H1 (cell line): ENCODE measurements at places on chromosomes 3 and 15.
A peak's percentile ranks its signal among the peaks of the same experiment; 100 is the strongest.

DNA sequence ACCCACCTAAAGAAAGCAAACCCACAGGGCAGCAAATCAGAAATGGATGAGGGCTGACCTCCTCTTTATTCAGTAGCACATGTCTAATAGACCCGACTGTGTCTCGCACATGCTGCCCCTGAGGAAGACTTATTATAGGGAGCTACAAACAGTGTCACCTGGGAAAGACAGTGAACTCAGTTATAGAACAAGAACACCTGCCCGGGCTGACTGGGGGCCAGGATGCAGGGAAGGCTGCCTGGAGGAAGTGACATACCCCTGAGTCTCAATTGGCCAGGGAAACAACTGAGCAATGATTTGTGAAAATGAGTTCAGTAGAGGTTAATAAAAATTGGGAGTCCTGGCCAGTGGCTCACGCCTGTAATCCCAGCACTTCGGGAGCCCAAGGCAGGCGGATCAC is 78.7 kb upstream of the CGNL1 start:
- DNase-seq: peak; percentile 39

DNA sequence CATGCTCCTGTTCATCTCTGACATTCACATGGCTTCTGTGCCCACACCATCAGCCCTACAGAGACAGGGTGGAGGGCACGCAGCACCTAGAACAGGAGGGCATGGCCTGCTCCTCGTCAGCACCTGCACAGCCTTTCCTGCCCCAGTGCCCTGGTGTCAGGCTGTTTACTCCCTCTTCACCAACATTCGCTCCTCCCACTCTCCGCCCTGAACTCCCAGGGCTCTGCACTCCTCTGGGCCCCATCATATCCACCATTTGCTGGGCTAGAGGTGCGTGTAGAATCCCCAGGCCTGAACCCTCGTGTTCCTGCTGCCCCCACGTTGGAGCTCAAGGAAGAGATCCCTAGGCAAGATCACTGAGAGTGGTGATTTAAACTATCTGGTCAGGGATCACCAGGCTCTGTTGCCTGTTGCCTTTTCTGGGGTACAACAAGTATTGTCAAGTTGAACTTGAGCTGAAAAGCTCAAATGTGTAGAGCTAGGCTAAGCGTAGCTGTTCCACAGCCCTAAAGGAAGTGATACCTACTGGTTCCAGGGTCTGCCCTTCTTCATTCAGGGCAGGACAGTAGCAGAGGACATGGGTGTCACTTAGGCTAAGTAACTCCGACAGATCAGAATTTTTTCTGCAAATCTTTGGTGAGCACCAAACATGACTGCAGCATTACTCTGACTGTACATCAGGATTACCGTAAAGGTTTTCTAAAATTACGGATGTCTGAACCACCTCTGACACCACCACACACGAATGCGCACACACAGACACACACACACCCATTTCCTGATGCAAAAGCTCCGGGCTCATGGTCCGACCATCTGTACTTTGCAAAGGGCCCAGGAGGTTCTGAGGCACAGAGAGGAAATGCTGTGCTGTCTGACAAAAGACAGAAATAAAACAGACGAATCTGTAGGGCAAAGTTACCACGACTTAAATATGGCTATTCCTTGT is 43.7 kb upstream of the GNB5 start:
- DNase-seq: no peak

GRCh38 chr3:147653367-147653923 is 244.3 kb downstream of the ZIC1 start:
- no peak for DNase-seq

GRCh38 chr3:69743975-69744906 is 5.0 kb downstream of the MITF start:
- no peak for DNase-seq

DNA sequence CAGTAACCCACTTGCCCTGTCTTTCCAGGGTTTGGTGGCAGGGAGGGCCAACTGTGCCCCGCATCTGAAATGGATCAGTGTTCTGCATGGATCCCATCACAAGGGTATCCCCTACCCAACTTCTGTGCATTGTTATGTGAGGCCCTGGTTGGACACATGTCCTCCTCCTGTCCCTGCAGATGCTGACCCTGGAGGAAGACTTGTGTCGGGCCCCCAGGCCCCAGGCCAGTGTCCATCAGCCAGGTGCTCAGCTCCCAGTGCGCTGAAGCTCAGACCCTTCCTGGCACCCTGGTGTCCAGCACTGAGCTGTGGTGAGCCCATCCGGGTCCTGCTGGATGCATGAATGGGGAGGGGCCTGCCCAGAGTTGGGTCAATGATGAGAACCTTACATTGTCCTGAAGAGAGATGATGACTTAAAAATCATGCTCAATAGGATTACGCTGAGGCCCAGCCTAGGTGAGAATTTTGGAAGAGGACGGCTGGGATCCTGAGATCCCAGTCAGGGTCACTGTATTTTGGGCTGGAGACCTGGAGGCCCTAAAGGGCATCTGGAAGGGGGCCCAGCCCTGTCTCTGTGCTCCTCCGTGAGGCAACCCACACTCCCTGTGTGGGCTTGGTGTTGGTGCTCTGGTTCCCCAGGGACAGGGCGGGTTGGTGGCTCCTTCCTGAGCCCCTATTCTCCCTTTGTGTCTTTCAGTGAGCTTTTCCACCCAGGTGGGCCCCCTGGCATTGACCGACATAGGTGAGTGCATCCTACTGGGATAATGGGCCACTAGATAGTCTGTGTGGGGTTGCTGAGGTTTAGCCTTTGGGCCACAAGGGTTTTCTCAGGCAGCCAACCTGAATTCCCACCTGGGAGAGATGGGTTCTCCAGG is 199.1 kb downstream of the UBE3A start:
- DNase-seq: no peak

DNA sequence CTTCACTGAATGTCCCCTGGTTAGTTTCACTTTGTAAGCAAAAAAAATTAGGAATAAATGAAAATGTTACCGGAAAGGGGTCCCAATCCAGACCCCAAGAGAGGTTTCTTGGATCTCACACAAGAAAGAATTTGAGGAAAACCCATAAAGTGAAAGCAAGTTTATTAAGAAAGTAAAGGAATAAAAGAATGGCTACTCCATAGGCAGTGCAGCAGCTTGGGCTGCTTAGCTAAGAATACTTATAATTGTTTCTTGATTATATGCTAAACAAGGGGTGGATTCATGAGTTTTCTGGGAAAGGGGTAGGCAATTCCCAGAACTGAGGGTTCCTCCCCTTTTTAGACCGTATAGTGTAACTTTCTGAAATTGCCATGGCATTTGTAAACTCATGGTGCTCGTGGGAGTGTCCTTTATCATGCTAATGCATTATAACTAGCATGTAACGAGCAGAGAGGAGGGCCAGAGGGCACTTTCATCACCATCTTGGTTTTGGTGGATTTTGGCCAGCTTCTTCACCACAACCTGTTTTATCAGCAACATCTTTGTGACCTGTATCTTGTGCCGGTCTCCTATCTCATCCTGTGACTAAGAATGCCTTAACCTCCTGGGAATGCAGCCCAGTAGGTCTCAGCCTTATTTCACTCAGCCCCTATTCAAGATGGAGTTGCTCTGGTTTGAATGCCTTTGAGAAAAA is 41.0 kb upstream of the CMSS1 start:
- no peak for DNase-seq

- no peak for DNase-seq
Measured at GRCh38 chr15:51285399-51285798, 53.0 kb downstream of the CYP19A1 start.

GRCh38 chr3:146250449-146251382 is at the start of gene PLSCR4:
PLSCR4 (minus strand) TSS chr3:146251105; CDS start chr3:146222071, 29,034 bp downstream.
- no peak for DNase-seq

GRCh38 chr15:30043211-30043655 is 39.5 kb upstream of the GOLGA8J start:
- no peak for DNase-seq

- no peak for DNase-seq
Measured at GRCh38 chr3:171363202-171363601, 97.0 kb downstream of the TNIK start.

DNA sequence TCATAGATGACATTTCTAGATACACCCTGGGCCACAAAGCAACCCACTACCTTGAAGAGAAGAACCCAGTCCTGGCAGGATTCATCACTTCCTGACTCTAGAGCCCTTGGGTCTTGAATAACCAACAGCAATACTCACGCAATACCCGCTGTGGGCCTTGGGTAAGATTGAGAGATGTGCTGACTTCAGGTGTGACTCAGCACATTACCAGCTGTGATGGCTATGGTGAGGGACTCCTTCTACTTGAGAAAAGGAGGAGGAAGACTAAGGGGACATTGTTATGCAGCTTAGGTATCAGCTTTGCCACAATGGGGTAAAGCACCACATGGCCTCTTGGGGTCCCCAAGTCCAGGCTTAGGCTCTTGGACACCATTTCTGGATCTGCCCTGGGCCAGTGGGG is 14.9 kb downstream of the C3orf33 start:
- no peak for DNase-seq

DNA sequence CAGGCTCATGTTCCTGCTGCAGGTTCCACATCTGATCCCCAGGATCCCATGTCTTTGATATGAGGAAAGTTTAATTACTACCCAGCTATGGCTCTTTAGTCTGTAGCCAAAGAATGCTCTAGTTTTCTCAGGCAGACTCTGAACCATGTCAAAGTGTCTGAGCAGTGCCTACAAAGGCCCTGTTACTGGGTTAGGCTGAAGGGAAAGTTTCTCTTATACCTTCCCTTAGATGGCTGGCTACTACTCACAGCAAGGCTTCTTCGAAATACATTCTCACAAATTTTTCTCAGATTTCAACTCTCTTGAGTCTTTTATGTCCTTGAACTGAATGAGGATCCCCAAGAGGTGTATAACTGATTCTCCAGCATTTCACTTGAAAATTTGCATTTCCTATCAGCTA is 102.4 kb downstream of the NR1D2 start:
- DNase-seq: no peak

DNA sequence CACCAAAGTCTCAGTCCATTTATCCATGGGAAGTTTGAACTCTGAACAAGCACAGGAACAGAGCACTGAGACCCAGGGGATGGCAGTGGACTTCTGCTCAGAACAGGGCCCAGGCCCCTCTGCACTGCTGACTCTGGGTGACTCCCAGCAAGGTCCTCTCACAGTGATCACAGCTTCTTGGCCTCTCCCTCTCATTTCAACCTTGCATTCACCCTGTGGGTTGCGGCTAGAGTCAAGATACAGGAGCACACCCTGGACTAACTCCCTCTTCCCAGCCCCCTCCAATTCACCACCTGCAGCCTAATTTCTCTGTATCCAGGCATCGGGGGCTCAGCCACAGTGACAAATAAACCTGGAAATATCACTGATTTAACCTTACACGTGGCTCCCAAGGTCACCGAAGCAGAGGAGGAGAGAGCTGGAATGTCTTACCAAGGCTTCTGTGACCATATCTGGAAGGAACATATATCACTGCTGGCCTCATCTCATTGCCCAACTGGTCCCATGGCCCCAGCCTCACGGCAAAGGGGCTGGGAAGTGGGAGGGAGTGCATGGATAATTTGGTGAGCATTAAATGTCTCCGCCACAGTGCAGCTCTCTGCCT is 1.2 kb downstream of the RTP3 start:
- no peak for DNase-seq

DNA sequence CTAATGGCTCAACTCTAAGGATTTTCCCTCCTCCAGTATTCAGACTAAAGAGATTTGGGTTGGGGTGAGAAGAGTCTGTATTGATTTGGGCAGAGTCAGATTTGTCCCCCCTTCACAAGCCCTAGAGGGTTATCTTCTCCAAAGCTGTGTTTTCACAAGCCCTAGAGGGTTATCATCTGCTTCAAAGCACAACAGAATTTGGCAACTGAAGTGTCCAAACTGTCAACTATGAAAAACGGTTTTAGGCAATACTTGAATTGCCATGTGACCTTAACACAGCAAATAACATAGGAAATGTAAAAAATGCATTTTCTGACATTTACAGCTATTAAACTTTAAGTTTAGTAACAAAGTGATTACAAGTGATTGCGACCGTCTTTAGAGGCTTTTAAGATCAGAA is 119.9 kb downstream of the IMPG2 start:
- no peak for DNase-seq

DNA sequence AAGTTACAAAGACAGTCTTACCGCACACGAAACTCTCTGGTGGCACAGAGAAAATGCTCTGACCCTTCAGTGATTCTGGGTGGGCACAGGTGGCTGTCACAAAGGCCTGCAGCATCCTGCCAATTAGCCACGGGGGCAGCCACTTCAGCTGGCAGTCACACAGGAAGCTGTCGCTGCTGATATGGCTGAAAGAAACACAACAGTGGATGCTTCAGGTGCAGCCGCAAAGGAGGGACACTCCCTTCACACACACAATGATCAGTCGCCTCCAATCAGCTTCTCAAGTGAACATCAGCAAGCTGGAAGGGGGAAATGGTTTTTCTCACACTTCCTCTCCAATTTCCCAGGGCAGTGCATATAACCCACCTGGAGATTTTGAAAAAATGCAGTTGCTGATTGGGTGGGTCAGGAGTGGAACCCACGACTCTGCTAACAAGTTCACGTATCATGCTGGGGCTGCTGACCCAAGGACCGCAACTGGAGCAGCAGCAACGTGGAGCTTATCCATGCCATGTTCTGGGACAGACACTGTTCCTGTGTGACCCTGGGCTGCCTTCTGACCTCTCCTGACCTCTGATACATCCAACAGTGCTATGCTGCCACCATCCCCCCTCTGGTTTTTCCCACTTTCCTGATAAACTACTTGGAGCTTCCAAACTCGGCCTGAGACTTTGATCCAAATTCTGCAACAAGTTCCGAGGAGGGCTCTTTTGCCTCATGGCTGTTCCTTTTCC is 106.6 kb downstream of the LRIG1 start:
- DNase-seq: no peak

- DNase-seq: no peak
Measured at GRCh38 chr15:47573673-47574072, 143.6 kb upstream of the SEMA6D start.

DNA sequence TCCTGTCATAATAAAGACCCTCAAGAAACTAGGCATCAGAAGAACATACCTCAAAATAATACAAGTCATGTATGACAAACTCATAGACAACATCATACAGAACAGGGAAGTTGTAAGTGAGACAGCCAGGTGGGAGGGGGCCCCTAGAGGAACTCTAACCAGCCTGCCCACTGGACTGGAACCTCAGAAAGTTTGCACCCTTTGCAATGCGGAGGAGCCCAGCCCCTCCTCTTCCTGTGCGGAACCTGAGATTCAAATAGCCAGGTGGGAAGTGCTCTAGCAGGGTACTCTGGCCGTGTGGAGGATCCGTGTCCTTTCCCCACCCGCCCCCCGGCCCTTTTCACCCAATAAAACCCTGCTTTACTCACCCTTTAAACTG is 387.0 kb upstream of the CBLB start:
- DNase-seq: no peak

DNA sequence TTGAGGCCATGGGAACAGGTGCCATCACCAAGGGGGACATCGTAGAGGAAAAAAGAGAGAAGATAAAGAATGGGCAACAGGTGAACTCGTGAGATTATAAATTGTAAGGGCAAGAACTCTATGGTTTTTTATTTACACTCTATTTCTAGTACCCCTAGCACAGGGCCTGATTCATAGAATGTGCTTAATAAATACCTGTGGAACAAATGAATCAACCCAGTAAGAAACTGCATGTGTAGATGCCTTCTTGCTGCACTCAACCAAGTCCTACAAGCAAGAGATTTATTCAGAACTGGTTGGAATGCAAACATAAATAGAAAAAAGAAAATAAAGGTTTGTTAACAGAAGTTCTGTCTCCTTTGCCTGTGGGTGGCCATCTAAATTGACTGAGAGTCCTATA is 18.7 kb upstream of the KPNA1 start:
- DNase-seq: no peak
